Coronary artery (tissue), 2 donors: ENCODE measurements at places on chromosomes 7 and 10.
A peak's percentile ranks its signal among the peaks of the same experiment; 100 is the strongest.

GRCh38 chr10:11551916-11552602 lies 59.4 kb downstream of the USP6NL start:
- DNase-seq = no peak

GRCh38 chr7:142974626-142975025 lies 12.5 kb upstream of the KEL start:
- DNase-seq = no peak

DNA sequence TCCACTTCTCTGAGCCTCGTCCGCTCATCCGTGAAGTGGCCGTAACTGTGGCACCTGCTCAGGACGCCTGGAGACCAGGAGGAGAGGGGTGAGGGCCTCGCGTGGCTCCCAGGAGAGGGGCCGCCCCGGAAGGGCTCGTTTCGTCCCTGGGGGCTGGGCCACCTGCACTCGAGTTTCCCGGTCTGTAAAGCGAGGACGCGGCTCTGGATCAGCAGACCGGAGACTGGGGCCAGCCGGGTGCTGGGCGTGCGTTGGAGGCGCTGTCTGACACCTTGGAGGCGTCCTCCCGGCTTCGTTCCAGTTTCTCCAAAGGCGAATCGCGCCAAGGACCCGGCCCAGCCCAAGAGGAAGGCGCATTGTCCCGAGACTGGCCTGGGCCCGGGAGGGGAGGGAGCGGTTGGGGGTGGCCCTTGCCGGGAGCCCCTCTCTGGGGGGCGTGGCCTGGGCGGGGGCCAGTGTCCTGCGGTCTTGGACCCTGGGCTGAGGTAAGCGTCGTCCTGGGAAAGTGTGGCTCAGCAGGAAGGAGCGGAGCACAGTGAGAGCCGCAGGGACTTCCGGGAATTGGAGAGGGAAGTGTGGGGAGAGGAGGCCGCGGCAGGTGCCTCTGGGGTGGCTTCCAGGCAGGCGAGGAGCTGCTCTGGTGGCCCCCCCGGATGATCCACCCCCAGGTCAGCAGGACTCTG lies 89.6 kb downstream of the FOXL3 start:
- peak; percentile 53 for DNase-seq

GRCh38 chr10:121713486-121713885 lies 115.2 kb upstream of the FGFR2 start:
- no peak for DNase-seq

GRCh38 chr10:48187713-48188485 lies 86.6 kb downstream of the FRMPD2 start:
- no peak for DNase-seq

DNA sequence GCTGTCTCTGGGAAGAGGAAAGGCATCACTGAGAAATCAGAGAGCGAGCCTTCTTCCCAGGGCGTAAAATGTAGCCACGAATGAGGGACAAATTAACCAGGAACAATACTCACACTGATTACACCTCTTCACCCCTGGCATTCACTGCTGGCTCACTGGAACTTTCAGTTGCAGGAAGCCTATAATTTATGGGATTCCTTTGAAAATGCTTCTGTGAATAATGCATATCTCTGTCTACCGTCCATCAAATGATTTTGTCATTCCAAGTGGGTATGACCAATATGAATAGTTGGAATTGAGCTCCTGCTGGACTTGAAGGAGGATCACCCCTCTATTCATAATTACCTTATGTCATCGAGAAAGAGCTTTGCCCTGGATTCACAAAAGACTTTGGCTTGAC lies 360.3 kb upstream of the FZD8 start:
- DNase-seq = no peak

DNA sequence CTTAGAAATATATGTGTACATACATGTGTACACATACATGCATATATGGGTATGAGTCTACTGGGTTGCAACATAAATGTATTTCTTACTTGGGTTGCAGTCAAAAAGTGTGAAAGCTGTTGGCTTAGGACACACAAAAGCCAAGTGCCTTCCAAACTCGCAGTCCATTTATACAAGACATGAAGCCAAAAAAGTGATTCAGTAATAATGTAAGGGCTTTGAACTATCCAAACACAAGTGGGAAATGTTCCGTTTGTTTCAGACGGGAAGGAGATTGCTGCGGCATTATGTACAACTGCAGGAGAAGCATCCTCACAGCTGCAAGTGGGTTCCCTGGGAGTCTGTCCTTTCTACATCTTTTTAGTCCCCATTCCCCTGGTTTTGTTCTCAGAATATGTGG lies 513.6 kb downstream of the SORCS3 start:
- DNase-seq = no peak

GRCh38 chr7:21504021-21504420 lies 38.8 kb upstream of the DNAH11 start:
- DNase-seq = no peak

GRCh38 chr7:2729893-2730716 lies 42.1 kb downstream of the AMZ1 start:
- DNase-seq = no peak

- no peak for DNase-seq
Measured at GRCh38 chr7:26698194-26698593, 166.2 kb downstream of the SKAP2 start.

- DNase-seq = no peak
Measured at GRCh38 chr7:887488-887820, 11.1 kb downstream of the GET4 start.

DNA sequence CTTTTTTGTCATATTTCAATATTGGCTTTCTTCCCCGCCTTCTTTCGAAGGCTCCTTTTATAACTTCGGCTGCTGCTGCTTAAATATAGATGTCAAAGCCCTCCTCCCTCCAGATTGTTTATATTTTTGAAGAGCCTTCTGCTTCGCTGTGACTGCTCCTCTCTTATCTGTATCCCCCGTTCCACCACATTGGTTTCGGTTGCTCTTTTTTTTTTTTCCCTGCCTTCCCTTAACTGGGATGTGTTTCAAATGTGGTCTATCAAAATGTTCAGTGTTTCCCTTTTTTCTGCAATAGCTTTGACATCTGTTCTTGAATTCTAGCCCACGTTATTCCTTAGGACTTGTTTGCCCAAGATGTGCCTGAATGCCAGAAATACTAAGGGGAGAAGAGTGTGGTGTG lies 96.4 kb downstream of the CUX1 start:
- no peak for DNase-seq

DNA sequence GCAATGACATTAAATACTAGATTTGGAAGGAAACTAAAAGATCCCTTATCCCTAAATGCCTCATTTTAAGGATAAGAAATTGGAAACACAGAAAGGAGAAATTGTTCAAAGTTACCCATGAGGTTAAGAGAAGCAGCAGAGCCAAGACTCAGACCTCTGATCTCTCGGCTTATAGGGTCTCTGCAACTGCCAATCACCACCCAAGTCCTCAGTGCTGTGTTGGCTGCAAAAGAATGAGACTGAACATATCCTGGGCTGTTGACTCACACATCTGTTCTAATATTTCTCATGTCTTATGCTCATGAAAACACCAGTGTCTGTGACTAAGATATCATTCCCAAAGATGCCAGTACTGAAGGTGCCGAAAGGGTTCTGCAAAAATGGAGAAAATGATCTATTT lies 153.3 kb downstream of the XPNPEP1 start:
- DNase-seq = no peak

DNA sequence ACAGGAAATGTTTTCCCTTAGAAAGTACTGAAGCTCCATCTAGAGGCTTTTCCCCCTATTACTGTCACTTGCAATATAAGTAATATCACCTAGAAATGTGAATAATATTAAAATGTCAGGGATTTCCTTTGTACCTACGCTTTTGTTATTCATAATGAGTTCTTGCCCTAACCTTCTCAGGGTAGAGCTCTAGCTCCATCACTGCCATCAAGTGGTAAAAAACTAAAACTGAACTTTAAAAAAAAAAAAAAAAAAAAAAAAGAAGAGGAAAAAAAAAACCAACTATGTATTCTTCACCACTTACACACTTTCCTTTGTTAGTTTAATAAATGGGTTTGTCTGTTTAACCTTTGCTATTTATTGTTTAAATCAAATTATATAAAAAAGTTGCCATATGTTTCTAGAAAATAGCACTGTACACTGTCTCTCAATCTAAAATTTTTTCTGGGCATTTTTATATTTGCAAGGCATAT lies 49.9 kb downstream of the DNAJC1 start:
- DNase-seq = no peak

DNA sequence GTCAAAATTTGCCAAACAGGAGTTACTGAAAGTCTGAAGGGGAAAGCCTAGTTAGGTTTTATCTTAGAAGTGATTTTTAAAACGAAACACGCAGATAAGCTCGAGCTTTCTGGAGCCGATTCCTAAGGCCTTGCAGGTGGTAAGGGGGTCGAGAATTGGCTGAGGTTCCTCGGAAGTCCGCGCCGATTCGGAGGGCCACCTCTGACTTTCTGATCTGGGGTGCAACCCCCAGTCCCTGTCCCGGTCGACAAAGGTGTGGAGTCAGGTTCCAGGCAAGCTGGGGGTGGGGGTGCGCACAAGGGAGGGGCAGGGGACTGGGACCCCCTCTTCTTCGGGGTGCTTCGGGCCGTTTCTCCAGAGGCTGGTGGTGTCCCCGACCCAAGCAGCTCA lies 701 bp upstream of the CUL1 start:
- DNase-seq = no peak

DNA sequence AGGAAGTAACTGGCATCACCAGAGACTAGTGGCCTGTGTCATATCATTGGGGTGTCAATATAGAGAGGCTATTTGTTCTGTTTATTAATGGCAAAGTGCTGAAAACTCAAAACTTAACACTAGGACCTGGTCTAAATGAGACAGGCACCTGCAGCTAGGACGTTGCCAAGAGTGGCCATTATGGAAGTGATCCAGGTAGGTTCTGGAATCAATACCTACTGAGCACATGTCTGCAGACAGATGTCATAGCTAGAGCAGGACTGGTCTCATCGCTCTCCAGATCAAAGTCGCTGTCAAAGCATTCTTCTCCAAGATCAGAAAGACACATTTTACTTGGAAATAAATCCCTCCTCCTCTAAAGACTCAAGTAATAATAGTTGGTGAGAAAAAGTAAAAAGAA lies 40.3 kb downstream of the THNSL1 start:
- DNase-seq = no peak

DNA sequence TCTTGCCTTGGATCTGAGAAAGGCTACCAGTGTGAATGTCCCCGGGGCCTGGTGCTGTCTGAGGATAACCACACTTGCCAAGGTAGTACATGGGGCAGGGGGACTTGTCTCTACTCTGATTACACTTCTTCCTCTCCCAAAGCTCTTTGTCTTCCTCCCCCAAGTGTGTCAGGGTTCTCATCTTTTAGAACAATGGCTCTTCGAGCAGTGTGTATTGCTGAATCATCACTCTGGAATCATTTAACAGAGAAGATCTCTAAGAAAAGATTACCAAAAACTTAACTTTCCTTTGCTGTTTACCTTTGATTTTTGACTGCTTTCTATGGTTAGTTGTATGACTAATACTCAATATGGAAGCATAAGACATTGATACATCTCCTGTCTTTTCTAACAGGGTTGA lies 18.2 kb downstream of the OIT3 start:
- no peak for DNase-seq

GRCh38 chr10:6400331-6400730 lies 179.7 kb downstream of the PRKCQ start:
- DNase-seq = no peak

- DNase-seq = peak; percentile 72
Measured at GRCh38 chr10:116113721-116114501, 159.1 kb downstream of the GFRA1 start.

- no peak for DNase-seq
Measured at GRCh38 chr10:75070961-75071428, 40.5 kb upstream of the SAMD8 start.

DNA sequence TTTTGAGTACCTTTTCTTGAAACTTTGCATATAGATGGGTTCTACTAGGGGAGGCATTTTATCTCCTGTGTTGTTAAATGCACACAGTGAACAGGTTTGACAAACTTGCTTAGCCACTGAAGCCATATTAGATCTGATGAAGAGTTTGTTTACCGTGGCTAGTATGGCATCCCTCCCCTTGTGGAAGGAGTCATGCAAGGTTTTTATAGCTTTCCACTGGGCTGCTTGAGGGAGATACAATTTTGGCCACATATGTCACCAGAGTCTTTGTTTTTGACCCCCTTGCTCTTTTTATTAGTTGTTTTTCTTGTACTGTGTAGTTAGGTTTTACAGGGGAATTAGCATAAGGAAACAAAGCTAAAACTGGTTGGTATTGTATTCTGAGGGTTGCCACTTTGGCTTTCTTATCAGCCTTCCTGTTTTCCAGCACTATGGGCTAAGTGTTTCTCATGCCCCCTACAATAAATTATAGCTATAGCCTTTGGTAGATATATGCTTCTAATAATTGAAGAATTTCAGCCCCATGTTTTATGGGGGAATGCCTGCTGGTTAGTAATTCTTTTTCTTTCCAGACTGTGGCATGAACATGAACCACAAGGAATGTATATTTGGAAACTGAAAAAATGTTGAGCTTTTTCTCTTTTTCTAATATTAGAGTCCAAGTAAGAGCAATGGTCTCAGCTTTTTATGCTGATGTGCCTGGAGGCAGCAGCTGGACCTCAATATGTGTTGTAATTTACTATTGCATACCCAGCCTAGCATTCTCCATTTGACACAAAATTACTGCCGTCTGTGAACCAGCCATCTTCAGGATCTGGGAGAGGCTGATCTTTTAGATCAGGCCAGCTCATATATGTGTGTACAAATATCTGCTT lies 18.4 kb upstream of the STEAP2 start:
- no peak for DNase-seq

- no peak for DNase-seq
Measured at GRCh38 chr7:30286749-30287148, 2.4 kb downstream of the ZNRF2 start.

GRCh38 chr10:90871279-90871765 lies 452 bp upstream of the RPP30 start:
- no peak for DNase-seq

DNA sequence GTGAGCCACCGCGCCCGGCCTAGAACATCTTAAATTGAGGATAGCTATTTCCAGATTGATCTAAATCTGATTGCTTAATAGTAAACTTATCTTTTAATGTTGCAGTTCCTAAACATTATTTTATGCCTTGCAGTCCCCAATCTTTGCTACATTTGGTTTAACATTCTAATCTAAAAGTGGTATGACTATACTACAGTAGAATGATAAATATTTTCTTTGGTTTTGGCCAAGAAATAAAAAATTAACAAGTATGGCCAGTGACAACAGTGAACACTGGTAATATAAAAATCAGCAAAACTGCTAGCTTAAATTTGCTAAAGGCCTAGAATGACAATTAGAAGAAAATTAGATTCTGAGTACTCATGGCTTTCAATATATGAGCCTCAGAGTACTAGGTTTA lies 73.5 kb downstream of the CDK6 start:
- no peak for DNase-seq

DNA sequence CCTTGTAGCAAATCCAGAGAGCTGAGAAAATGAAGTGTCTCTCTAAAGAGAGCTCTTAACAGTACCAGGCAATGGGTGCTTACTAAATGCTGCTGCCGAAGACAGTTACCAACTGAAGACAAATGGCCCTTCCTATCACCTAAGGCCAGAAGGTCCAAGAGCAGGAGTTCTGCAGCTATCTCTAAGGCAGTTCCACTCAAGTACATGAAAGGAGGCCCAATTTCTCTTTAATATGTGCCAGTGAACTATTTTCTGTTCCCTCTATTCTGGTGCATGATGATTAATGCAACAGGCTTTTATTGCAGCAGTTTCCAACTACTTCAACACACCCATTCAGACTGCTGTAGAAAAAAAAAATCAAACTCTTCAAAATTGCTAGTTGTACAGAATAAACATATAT lies 122.5 kb downstream of the SLC25A13 start:
- DNase-seq = no peak

GRCh38 chr7:143878884-143879283 lies 23.1 kb downstream of the TCAF1 start:
- DNase-seq = no peak
